ENCODE measurements at places on chromosomes 5 and 9.

GRCh38 chr5:28310696-28311095, 1272.3 kb upstream of the CDH9 start:
- no peak for DNase-seq

DNA sequence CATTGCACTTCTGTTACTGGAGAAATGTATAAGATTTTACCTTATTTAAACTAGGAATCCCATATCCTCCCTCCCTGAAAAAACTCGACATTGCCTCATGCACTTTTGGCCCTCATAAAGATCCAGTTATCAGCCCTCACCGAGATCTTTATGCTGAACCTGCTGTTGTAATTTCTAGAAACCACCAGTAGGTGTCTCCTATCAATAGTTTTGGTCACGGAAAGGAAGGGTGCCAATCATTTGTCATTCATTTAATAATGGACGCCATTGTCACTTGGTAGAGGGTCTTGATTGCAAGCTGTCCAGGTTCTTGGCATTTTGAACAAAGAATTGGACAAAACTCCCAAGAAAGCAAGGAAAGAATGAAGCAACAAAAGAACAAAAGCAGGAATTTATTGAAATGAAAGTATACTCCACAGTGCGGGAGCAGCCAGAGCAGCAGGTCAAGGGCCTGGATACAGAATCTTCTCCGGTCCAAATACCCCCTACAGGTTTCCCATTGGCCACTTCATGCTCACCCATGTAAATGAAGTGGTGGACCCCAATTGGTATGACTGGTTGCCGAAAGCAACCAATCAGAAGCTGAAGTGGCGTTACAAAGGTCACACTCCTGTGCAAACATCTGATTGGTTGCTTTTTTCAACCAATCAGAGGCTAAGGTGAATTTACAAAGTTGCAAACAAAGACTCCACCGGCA, 524.3 kb downstream of the PSAT1 start:
- no peak for DNase-seq

DNA sequence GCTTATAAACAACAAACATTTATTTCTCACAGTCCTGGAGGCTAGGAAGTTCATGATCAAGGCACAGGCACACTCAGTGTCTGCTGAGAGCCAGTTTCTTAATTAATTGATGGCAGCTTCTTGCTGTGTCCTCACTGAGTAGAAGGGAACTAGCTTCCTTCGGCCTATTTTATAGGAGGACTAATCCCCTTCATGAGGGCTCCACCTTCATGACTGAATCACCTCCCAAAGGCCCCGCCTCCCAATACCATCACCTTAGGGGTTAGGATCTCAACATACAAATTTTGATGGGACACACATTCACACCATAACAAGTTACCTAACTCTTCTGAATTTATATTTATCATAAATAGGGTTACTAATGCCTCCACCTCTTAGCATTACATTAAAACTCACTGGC, 129.8 kb downstream of the GNAQ start:
- DNase-seq = no peak

DNA sequence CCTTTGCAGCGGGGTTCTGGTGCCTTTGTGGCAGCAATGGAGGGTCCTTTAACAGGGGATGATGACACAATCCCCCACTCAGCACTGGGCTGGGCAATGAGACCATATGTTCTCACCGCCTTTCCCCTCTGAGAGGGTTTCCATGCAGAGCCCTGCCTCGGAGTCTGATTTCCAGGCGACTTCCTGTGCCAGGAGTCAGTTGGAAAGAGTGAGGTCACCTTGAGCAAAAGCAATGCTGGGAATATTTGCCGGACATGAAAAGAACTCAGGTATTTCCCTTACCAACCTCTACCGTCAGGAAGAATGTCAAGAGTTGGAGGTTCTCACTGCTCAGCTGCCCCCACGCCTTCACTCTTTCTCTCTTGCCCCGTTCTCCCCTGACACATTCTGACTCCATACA, 284.2 kb upstream of the IRX1 start:
- DNase-seq = peak; percentile 46

DNA sequence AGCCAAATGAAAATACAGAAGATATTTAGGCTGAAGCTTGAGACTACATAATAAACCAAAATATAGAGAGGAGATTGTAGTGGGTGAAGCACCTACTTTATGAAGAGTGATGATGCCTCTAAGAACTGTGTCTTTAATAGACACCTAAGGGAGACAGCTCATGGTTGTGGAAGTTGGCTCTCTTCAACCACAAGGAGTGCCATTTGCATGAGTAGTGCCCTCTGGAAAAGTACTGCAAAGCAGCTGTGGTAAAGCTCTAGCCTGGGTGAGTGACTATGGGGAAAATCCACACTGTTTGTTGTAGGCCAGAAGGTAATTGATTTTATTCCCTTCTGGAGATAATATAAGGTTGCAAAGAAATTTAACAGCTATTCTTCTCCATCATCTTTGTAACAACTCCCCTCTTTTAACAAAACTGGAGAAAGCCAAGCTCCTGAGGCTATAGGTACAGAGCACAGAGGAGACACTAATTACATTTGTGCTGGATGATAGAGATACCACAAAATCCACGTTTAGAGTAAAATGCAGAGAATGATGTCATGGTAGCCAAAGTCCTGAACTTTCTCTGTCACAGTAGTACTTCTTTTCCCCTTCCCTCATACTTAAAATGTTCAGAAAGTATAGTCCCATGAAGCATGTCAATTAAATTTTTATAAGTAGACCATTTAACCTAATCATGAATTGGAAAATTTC, 122.8 kb downstream of the STARD4 start:
- no peak for DNase-seq

DNA sequence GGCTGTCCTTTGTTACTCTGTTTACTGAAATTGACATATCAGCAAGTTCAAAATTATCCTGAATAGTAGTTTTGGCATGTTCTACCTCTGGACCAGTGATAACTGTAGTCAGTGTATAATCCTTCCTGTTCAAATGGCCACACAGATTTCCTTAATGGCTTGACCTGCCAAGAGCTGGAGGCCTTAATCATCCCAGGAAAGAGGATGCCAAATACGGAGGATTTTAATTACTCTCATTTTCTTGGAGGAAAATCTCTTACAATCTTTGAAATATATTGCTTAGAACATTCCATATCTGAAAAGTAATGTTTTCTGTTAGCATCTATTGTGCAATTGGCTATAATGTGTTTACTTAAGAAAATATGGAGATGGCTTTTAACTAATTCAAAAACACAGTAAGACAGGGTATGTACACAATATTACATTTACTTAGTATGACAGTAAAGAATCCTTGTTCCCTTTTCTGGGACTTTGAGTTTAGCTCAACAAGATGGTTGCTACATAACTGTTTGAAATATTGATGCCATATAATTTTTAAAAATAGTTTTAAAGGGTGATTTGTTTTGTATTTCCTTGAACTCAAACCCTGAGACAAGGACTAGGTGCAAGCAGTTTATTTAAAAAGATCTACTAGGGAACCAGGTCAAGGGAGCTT, 68.9 kb upstream of the SELENOP start:
- DNase-seq = no peak

GRCh38 chr5:101142102-101142501, 239.0 kb upstream of the ST8SIA4 start:
- DNase-seq = no peak

- DNase-seq = no peak
Observed at GRCh38 chr9:112872019-112872418, 18.7 kb downstream of the SLC46A2 start.

DNA sequence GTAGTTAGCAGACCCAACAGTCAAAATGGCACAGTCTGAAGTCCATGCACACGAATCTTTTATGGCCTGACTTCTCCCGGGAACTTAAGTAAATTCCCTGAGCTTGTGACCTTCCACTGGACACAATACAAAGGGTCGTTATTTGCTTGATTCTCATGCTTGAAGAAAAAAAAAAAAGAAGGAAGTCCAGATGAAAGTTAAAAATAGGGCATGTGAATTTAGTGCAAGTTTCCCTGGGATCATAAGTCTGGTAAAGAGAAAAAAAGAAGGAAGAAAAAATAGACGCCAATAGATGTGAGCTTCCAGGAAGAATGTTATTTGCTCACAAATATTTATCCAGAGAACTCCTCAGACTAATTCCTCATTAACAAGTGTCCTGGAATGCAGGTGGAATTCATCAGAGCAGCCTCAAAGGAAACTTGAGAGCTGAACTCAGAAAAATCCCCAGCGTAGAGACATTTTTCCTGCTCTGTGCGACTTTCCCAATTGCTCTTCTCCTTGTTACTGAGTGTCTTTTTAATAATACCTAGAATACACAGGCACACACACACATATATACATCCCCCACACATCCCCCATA, 616.3 kb downstream of the EBF1 start:
- no peak for DNase-seq

DNA sequence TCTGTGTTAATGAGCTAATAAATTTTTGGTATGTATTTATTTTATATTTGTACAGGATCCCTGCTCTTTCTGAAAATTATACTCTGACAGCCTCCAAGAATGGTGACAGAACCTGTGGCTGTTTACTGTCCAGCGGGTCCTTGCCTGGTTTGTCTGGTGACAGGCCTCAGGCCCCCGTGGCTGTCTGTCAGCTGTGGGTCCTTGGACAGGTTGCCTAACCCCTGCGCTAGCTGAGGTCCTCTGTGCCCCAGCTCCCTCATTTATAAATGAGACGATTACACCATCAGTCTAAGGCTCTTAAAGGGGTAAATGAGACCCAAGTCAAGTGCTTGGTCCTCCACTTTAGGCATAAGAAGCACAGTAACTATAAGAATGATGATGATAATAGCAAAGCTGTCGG, 125.1 kb upstream of the COL5A1 start:
- peak; percentile 59 for DNase-seq

DNA sequence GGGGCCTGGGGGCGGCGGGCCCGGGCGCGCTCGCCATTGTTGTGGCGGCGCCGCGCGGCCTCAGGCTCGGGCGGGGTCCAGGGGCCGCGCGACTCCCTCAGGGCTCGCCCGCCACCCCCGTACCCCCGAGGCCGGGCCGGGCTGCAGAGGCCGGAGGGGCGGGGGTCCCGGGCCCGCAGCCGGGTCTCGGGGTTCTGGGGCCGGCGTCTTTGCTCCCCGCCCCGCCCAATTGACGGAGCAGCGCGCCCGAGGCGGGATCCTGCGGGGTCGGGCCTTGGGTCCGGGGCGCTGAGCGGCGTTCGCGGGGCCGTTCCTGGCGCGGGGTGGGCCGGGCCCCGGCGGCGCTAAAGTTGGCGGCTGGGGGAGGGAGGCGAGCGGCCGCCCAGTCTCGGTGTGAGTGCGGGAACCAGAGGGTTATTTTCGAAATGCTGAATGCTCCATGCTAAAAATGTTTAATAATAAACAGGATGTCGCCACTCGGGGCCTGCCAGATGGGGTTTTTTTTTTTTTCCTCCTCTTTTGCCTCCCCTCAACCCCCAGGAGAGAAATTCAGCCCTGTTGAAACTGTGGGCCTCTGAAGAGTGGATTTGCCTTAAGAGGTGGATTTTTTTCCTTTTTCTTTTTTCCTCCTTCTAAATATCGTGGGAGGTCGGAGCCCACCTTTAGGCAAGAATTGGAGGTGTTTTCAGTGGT, 724 bp downstream of the PRRC2B start:
- peak; percentile 46 for DNase-seq

GRCh38 chr5:33237471-33237870, 203.3 kb upstream of the TARS1 start:
- no peak for DNase-seq

DNA sequence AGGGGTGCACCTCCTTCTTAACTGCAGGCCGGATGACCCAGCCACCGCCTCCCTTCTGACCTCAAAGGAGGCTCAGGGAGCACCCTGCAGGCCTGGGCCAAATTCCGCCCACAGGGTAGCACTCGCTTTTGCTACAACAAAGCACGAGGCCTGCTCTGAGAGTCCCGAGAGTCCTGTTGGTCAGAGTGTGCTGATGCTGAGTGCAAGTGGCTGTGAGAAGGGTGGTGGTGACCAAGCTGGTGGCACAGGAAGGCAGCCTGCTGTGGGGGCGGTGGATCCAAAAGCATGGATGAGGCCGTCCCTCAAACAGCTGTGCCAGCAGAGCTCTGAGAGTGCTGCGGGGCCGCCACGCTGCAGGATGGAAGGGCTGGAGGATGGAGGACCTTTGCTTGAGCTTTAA, 101.8 kb downstream of the AK8 start:
- no peak for DNase-seq

DNA sequence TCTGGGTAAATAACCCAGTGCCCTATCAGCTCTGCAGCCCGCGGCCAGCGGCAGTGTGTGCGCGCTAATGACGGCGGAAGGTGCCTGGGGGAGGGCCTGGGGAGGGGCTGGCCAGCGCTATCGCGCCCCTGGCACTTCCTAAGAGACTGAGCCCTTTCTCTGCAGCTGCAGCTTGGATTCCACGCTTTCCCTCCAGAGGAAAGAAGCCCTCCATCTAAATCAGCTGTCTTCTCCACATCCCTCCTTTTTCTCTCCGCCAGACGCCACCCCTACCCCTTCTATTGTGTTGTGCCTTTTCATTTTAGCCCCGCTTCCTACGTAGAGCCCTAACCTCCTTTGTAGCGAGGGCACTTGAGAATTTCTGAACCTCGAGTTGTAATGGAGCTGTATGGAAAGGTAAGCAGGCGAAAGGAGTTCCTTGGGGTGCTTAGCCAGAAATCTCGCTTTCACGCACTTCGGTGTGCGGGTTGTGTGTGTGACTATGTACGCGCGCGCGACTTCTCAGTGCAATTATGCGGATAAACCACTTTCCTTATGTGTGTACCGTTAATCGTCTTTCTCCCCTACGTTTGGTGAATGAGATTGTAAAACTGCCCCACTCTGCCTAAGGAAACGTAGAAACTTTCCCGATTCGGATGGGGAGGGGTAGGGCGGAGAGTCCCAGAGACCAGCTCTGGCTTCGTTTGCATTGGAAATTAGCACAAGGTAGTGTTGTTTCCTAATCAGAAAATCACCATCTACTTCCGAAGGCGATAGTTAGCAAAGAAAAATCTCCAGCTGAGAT, 664 bp upstream of the RAB3C start:
- peak; percentile 69 for DNase-seq

GRCh38 chr9:132631280-132631679, 38.5 kb downstream of the DDX31 start:
- DNase-seq = no peak

- no peak for DNase-seq
Observed at GRCh38 chr9:69894720-69895119, 74.1 kb downstream of the CFAP95 start.

GRCh38 chr9:77673941-77674791, 26.0 kb upstream of the GNA14 start:
- DNase-seq = no peak

- DNase-seq = no peak
Observed at GRCh38 chr9:129368444-129368978, 190.4 kb upstream of the IER5L start.

DNA sequence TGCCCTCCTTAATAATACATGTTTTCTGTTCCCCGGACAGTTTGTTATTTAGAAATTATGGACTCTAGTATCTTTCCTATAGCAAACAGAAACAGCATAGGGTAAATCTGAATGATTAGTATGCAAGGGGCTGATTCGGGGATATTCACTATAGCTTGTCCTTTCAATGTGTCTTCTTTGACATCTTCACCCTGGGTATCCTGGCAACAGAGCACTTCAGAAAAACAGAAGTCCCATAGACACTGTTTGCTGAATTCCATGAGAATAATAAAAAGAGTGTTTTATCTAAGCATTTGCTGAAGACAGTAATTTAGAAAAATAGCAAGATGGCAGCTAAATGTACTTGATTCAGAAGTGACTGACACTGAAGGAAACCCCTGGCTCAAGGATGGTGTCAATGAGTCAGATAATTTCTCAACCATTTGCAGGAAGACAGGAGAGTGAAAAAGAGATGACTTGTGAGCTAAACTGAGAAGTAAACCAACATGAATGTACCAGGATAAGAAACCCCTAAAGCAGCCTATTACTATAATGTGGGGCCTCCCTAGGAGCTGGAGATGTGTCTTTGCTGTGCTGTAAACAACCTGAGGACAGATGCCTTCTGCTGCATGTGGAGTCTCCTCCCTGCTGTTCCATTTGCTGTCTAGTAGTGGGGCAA, 246.2 kb downstream of the MAN2A1 start:
- DNase-seq = no peak

- peak; percentile 68 for DNase-seq
Observed at GRCh38 chr9:38432922-38433510, 8.8 kb upstream of the IGFBPL1 start.

Data from NCI-H524 (cell line).